ENCODE measurements at places on chromosomes 1 and 21. TPM values are rescaled to one million over a fixed set of nuclear protein-coding genes. Genes with fewer than 3 reads are reported as not detected.

Gene C21orf58
- 25.8 TPM for total RNA-seq

Gene SLC44A3
- 0.10 TPM for total RNA-seq

Gene ARHGEF10L
- total RNA-seq = not detected

Gene DNALI1
- total RNA-seq = not detected

Gene PTPN14
- total RNA-seq = 1.1 TPM

Gene OR2L5
- total RNA-seq = not detected

Gene MCL1
- total RNA-seq = 288 TPM

Gene PRRX1
- not detected for total RNA-seq

Gene UTP25
- total RNA-seq = 6.6 TPM

Gene TAL1
- not detected for total RNA-seq

Gene LRRC71
- total RNA-seq = not detected

Gene AIRE
- total RNA-seq = not detected

Gene UBE2U
- total RNA-seq = not detected

Gene PLA2G2C
- total RNA-seq = 0.44 TPM

Gene IGSF5
- total RNA-seq = not detected

Gene SPATA21
- not detected for total RNA-seq

Gene FAM177B
- total RNA-seq = not detected

Gene UBL4B
- not detected for total RNA-seq

Gene SELL
- 110 TPM for total RNA-seq
